Astrocyte of the spinal cord (primary cell): ENCODE measurements at places on chromosomes 1 and 21.
A peak's percentile ranks its signal among the peaks of the same experiment; 100 is the strongest.

DNA sequence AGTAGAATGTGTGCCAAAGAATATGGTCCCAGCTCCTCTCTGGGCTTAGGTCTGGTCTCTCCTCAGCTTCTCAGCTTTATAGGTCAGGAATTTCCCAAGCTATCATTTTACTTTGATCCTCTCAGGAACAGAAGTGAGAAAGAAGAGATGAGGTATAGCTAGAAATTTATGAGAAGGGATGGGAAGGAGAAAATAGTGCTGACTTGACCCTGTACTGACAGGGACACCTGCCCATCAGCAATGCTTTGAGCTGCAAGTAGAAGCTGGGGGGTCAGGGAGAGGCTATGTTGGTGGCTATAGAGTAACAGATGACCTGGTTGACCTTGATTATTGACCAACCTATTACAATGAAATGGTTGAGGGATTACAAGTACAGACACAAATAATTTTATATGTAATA, 75.0 kb downstream of the XCL2 start:
- DNase-seq, result no peak

DNA sequence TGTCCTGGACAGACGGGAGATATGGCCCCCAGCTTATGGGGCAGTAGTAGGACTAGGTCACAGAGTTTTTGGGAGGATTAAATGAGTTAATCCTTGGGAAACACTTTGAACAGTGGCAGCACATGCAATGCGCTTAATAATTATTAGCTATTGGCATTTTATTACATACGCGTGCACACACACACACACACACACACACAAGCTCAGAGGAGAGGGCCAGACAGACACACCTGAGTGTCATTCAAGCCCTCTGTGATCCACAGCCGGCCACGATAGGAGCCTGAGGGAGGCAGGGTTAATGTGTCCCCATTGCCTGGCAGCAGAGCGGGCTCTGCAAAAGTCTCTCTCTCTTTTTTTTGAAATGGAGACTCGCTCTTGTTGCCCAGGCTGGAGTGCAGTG, 37.9 kb downstream of the EPHA2 start:
- DNase-seq, result no peak

GRCh38 chr1:88736633-88737248, 52.7 kb downstream of the PKN2 start:
- DNase-seq, result peak; percentile 50

GRCh38 chr1:153447498-153448170, 12.8 kb downstream of the S100A7 start:
- DNase-seq, result peak; percentile 21

DNA sequence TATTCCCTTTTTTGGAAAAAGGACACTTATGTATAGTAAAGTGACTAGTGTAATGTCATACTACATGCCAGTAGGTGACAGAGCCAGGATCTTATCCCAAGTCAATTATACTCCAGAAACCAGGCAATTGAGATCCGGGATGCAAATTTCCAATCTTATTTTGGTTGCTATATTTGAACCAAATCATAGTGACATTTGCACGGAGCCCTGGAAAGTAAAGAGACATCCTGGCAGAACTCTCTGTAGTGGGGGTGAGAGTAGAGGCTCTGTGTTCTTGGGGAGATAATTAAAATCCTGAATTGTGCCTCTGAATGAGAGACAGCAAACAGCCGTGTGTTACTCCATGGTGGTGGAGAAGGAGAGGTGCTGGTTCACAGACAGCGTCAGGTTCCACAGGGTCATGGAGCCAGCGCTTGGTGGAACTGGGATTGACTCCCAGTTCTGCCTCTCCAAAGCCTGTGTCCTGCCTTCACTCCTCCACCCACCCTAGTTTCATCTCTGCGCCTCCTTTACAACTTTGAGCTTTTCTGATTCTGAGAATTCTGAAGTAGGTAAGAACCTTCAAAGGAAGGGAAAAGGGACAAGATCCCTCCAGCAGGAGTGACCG, 432.3 kb downstream of the PTPRU start:
- no peak for DNase-seq

DNA sequence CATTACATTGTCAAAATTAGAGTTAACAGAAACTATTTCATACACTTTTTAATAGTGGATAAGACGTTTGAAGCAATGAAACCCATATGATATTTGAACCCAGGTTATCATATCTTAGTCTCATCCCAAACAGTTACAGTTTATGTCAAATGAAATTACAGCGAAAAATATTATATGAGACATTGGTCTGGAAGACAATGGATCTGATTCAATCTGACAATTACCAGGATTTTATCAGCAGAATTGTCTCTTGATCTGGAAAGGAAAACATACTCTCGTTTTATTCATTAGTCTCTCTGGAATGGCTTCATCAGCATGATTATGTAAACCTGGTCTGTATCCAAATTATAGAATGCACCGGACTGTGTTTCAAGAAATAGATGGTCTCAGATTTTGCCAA, 818.6 kb downstream of the NCAM2 start:
- DNase-seq, result no peak

- DNase-seq, result no peak
These were observed 274.0 kb upstream of the ADAMTS5 start for GRCh38 chr21:27240839-27241238.

DNA sequence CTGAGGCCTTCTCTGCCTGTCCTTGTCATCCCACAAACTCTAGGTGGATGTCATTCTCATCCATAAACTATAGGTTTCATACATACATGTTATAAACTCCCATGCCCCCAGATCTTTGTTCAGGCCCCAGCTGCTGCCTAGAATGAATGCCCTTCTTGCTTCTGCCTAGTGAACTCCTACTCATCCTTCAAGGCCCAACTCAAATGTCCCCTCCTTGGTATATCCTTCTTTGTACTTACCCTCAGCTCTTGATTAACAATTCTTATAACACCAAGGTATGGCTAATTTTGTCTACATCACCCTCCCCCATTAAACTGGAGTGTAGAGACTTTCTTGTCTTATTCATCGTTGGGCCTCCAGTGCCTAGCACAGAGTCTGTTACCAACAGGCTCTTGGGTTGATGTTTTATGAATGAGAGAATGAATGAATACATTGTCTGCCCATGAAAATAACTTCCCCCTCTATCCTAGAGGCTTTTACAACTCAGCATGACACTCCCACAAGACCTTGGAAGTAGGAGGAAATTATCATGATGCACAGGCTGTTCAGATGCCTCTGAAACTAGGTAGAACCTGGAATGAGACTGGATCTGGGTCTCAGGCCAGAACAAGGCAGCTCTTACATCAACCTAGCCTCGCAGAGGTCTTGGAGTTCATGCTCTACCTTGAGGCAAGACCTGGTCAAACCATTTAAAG, 26.9 kb downstream of the EPHB2 start:
- no peak for DNase-seq

GRCh38 chr1:81664341-81664740, 136.4 kb upstream of the ADGRL2 start:
- peak; percentile 13 for DNase-seq

DNA sequence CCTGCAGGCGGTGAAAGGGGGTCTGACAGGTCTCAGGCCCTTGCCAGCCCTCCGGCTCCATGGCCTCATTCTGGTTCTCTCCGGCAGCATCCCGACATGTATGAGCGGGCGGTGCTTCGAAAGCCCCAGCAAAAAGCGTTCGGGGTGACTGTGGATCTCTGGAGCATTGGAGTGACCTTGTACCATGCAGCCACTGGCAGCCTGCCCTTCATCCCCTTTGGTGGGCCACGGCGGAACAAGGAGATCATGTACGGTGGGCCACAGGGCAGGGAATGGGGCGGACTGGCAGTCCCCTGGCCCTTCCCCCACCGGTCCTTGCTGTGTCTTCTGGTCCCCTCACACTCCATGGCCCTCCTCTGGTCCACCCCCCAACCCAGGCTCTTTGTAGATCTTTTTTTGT, 6.3 kb downstream of the IKBKE start:
- DNase-seq, result no peak

DNA sequence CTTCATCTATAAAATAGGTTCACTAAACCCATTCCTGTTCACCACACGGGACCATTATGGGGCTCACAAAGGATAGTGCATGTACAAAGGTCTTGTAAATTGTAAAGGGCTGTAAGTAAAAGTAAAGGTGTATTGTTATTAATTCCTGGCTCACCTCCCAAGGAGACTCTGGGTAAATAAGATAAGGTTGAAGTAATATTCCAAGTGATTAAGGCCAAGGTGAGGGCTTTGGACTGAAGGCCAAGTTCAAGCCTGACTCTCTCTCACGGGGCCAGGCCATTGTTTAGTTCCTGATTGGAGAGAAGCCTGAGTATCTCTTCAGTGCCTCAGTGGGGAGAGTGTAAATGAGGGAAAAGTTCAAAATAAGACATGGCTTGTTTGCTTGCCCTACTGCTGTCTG, 19.5 kb upstream of the ZFYVE9 start:
- DNase-seq, result no peak

GRCh38 chr1:50880373-50880772, 79.7 kb downstream of the FAF1 start:
- no peak for DNase-seq

DNA sequence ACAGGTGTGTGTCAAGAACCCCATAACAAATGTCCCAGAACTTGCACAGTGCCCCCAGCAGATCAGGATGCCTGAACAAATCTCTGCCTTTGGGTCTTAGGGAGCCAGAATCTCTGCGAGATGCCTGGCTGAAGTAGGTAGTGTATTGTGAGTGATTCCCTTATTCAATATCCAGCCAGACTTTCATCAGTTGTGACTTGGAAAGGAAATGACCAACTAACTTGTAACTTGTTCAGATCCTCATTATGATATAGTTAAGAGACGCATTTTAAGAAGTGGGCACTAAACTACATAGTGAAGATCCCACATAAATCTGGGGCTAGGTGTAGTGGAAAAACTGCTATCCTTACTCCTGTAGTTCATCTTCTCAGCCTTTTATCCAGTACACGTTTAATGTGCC, 11.8 kb downstream of the OLIG2 start:
- DNase-seq, result no peak

DNA sequence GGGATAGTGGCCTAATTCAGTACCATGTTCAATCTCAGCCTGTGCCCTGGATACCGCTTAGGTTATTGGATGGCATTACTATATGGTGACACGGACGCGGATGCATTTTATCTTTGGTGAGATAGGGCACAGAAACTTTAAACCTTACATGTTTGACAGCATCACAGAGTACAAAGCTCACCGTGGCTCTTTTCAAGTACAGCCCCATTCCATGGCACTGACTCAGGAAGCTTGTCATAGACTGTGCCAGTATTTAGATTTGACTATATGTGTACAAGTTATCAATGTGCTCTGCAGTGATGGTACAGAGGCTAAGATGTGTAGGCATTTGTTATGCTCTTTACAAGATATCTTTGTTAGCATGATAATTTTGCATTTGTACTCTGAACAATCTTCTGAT, 169.0 kb downstream of the RYR2 start:
- DNase-seq, result no peak

- DNase-seq, result no peak
These were observed 53.6 kb downstream of the ADARB1 start for GRCh38 chr21:45127937-45128336.

DNA sequence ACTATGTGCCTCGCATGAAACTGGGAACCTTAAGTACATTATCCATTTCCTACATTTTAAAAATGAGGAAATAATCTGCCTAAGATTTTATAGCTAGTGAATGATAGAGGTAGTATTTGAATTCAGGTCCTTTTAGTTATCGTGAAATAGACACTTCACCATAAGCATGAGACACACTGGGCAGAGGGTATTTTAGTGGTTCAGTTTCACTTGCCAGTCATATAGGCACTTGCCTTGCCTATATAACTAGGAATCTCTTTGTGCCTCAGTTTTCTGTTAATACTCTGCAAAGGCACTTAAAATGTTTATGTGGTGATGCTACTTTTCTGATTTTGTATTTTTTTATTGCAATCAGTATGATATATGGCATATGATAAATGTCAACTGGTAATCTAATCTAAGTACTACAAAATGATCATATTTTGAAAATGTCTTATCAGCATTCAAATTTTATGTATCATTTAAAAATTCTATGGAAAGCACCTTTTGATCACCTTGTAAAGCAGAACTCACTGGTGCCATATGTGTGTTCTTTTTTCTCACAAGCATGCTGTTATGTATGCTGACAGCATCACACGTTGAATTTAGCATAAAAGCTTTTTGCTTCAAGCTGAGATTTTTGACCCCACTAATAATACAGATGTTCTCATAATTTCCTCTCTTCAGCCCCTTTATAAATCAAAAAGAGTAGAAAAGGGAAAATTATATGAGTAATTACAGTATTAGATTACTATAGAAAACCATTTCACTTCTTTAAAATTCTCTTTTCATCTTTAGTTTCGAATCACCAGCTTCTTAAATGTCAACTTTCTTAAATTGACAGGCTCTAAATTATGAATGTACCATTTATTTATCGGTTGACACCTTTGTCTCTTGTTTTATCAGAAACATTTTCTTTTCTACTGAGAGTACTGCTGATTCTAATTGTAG, 52.6 kb downstream of the RPS6KC1 start:
- DNase-seq, result no peak

- no peak for DNase-seq
These were observed 2.4 kb downstream of the ACTA1 start for GRCh38 chr1:229431284-229432115.

DNA sequence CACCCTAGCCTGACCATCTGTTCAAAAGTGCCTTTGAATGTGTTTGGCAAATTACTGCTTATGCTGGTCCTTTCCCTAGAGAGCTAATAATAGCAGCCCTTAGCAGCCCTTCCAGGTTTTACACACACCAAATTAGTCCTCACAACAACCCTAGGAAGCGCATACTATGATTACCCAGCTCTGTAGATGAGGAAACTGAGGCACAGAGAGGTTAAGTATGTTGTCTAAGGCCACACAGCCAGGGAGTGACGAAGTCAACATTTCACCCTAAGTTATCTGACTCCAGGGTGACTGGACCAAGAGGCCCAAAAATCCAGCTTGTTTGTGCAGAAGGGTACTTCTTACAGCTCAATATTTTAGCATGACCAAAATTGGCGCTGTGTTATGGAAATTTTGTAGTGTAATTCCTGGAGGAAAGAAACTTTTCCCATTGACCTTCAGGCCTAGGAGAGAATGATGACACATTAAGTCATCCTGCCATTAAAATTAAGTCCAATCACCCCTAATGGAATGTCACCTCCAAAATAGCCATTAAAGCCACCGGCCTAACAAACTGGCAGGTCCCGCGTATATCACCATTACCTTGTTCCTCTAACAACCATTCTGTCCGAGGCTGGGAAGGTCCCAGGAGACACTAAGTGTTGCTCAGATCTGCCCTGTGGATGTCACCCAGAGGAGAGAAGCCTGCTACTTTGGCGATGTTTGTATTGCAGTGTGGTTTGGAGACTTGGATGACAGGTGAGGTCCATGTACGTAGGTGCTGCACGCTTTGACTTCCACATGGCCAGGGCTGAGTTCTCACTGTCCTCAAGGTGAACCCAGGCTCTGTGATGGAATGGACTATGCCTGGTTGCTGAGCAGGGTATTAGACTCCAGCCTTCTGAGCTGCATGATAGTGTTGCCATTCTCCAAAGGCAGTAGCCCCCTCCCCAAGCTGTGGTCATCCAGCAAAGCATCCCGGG, 258.3 kb downstream of the TOMM20 start:
- DNase-seq, result no peak
